ENCODE measurements at places on chromosomes 1 and 21. TPM values are rescaled to one million over a fixed set of nuclear protein-coding genes. Genes with fewer than 3 reads are reported as not detected.

ACOT11 gene
- 6.5 TPM for total RNA-seq

GRCh38 chr1:228838717-228839500 is 103.6 kb downstream of the RHOU start:
- no peak for DNase-seq

FCMR gene
- total RNA-seq, result 3.3 TPM

DNA sequence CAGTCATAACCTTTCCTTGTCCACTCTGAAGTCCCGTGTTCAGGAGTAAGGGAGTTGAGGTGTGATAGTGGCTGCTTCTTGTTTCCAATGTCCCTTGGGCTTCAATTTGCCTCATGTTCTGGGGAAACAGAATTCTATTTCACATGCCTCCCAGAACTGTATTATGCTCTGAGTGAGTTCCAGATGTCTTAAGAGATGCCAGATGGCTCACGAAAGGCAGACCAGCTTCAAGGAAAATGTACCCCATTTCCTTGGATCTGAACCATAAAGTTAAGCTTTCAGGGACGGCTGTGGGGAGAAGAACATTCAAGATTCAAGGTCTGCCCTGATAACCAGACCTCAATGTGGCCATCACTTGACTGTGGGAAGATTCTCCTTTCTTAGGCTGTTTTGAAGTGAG is 42.4 kb downstream of the C1orf87 start:
- DNase-seq, result no peak

DNA sequence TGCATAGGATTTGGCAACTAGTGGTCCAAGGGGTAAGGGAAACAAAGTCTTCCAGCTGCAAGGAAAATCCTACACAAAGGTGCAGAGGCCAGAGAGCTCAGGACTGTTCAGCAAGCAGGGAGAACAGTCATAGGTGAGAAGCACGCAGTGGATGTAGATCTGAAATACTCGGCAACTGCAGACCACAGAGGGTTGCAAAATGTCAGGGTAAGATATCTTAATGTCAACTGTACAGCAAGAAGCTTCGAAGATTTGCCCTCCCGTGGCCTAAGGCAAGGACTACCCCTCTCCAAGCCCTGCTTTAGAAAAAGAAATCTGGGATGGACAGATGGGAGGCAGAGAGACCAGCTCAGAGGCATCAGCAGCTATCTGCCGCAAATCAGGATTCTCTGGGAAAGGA is 153.4 kb upstream of the IRF2BP2 start:
- no peak for DNase-seq

GRCh38 chr1:81381881-81382280 is 418.9 kb upstream of the ADGRL2 start:
- no peak for DNase-seq

TRIM67 gene
- total RNA-seq, result not detected

DNA sequence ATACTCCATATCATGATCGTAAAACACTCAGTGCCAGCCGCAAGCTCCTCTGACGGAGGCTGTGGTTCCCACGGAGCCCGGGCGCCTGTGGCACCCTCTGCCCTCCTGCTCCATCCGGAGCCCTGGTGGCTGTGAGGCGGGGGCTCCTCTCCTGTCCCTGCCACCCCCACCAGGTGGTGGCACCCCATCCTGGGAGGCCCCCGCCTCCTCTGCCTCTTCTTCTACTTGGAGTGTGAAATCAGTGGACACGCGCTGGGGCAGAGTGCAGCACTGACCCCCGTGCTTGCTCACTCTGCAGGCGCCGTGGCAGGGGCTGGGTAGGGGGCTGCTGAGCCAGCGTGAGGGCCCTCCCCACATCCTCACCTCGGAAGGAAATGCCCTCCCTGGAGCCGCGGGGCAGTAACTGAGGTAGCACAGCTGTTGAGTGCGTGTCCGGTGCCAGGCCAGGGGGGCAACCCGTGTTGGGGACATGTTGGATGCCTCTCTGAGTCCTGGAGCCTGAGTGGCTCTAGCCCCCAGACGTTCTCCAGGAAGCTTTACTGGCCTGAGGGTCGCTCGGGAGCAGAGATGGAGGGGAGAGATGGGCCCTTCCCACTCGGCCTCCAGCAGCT is 58.7 kb upstream of the ABCG1 start:
- DNase-seq, result no peak

DNA sequence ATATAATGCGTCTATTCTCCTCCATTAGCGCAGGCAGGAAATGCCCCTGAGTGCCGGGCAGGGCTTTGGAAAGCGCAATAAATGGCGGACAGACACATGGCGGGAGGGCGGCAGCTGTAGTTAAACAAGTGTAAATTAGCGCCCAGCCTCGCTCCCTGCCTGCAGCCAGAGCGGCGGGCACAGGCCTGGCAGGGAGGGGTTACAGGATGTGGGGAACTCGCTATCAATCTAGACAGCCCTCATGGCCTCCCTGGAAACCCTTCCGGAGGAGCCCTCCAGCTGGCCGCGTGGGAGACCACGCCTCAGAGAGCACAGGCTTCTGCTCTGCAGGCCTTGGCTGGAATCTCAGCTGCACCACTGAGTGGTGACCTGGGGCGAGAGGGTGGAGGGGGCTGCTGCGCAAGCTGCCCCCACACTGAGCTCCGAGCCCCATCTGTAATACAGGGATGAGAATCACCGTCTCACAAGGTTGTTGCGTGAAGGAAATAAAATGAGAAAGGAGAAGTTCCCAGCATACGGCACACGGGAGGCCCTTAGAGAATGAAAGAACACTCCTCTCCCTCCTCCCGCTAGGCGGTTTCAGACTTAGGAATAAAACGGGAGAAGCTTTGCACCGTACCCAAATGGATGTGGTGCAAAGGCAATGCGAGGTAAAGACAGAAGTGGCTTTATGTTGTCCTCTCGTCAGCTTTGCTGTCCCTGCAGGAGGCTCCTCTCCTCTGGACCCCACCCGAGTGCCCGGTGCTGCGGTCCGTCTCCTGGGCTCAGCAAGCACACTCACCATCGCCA is 167.2 kb upstream of the POU3F1 start:
- DNase-seq, result no peak

DNA sequence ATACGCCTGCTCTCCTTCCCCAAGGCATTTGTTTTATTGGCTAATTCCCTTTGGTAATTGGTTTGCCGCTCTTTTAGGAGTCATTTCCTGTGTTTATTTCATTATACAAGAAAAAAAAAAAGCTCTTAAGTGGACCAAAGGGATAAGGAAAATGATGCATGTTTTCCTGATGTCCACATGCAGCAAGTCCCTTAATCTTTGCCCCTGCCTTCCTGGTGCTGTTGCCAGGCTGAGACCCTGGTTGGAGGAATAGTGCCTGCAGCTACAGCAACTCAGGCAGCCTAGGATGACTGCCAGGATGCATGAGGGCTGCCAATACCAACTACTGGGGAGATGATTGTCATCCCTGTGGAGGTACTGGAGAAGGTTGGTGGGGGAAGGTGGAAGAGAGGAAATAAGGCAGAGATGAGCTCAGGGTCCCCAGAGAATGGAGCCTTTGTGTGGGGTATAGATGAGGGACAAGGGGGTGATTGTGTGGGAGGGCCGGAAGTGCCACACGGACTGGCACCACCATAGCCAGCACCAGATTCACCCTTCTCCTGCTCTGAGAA is 6.1 kb upstream of the GATAD2B start:
- DNase-seq, result no peak

GJA4 gene
- 26.8 TPM for total RNA-seq

GRCh38 chr1:2204415-2205190 is 10.0 kb upstream of the FAAP20 start:
- DNase-seq, result peak; percentile 96

DNA sequence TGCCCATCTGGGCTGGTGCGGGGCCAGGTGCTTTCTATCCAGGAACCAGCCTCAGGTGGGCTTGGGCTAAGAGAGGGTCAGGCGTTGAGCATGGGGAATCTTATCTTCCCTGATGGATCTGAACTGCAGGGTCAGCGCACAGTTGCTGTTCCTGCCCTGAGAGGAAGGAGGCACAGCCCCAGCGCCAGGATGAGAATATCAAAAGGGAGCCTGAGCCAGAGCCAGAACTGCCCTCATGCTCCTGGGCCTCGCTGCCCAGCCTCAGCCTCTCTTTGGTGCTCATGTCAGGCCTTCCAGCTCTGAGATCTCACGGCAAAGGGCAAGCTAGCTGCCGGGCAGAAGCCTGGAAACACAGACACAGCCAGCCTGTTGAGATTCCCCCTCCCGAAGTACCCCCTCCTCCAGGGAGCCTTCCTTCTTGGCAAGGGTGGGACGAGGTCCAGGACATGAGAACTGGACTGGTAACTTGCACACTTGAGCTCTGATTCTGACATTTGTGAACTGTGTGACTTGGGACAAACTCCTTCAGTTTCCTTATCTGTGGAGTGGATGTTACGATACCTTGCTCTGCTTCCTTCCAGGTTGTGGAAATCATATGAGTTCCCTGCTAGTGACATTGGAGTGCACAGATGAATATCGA is 1.2 kb upstream of the LAD1 start:
- no peak for DNase-seq
